ENCODE measurements at places on chromosomes 2 and 18.

DNA sequence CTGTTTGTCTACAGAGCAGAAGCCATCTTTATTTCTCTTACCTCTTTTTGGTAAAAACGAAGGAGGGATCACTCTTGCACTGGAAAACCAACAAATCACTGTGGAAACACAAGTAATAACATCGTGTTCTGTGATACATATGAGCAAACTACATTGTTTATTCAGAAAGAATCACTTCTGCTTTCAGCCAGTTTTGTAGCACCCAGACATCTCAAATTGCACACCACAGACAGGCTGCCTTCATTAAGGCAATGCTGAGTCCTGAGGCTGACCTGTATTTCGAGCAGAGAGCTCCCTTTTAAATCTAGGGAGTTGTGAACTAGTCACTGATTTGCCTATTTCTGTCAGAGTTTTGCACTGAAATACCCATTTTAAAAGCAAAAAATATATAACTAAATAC lies 1003.2 kb upstream of the FAM98A start:
- no peak for DNase-seq

DNA sequence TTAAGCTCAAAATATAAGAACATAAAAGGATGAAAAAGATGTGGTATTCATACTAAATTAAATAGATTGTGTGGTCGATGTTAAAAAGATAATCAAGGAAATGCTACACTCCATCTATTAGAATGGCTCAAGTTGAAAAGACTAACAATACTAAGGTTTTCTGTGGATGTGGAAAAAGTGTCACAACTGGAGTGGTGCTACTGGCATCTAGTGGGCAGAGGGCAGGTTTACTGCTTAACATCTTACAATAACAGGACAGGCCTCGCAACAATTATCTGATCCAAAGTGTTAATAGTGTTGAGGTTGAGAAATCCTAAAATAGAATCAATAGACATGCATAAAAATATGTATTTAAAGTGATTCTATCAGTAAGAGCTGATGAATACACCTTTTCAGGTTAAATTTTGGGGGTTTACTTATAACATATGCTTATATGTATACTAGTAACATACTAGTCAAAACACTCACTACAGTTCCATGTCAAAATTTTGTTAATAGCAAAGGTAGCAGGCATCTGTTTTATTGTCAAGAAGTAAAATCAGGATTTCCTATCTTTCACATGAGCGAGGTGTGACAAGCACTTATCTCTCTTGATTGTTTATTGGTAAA lies 91.5 kb upstream of the TMEFF2 start:
- no peak for DNase-seq

- no peak for DNase-seq
Measured at GRCh38 chr2:143440411-143441012, 311.3 kb downstream of the ARHGAP15 start.

DNA sequence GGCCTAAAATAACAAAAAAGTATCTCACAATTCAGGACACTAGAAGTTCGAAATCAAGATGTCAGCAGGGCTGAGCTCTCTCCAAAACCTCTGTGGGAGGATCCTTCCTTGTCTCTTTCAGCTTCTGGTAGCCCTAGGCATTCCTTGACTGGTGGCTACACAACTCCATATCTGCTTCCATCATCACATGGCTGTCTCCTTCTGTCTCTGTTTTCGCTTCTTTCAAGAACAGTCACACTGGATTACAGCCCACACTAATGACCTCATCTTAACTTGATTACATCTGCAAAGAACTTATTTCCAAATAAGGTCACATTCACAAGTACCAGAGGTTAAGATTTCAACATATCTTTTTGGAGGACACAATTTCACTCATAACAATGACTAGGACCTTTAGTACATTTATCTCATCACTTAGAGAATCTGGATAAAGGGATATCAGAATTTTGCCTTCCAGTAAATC lies 275.2 kb downstream of the IRS1 start:
- no peak for DNase-seq

DNA sequence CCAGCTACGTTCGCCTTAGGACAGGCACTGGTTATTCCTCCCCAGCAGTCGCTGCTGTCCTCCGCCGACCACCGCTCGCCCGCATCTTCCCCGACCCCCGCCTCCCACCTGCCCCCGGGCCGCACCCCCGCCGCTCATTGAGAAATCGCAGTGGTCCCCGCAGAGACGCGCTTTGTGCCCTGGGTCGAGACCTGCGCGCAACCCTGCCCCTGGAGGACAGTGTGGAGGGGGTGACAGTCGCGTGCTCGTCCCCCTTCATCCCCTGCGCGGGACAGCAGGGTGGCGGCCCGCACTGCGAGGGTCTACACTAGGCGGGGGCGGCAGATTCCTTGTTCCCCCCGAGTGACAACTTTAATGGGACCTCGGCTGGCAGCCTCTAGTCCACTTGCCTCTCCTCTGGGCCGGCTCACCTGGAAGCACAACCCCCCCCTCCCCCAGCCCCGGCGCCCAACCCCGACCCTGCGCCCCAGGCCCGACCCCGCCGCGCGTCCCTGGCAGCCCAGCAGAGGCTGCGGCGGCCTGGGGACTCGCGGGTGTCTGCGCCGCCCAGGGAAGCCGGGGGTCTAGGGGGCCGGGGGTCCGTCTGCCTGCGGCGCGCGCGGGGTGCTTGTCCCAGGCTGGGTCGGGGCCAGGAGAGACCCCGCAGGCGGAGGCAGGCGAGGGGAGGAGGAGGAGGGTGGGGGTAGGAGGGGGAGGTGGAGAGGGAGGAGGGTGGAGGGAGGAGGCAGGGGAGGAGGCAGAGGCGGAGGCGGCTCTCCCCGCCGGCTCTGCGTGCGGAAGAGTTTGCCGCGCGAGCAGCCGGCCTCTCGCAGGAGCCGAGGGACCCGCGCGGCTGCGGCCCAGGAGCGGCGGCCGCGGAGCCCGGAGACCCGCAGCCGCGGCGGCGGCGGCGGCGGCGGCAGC lies at the start of gene NPAS2:
Gene NPAS2 (plus strand): TSS at position 770 of the 903 bp plus-strand sequence. CDS start 84,616 bp downstream, outside the sequence.
- no peak for DNase-seq

DNA sequence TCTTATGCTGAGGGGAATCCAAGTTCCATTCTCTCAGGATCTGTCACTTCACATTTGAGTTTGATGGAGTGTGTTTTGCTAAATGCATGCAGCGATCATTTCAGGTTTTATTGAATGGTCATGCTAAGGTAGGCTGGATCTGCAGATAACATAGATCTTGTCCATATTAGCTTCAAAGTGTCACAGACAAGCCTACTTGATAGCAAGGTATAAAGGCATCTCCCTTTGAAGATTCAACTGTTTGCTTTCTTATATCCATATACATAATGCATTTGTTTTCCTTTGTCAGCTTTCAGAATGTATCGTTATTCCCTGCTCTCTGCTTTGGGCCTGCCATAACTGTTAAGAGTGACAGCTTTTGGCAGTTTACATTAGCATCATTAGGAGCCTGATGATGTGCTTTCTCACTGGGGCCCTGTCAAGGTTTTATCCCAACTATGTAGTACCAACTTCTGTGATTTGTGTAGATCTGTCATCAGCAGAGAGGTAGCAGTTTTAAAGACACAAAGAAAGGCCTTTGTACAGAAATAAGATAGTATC lies 604.3 kb upstream of the CDH7 start:
- DNase-seq, result no peak

GRCh38 chr18:62450175-62450545 lies 72.7 kb upstream of the ZCCHC2 start:
- DNase-seq, result no peak

GRCh38 chr2:135667045-135667444 lies 74.6 kb upstream of the UBXN4 start:
- DNase-seq, result no peak

DNA sequence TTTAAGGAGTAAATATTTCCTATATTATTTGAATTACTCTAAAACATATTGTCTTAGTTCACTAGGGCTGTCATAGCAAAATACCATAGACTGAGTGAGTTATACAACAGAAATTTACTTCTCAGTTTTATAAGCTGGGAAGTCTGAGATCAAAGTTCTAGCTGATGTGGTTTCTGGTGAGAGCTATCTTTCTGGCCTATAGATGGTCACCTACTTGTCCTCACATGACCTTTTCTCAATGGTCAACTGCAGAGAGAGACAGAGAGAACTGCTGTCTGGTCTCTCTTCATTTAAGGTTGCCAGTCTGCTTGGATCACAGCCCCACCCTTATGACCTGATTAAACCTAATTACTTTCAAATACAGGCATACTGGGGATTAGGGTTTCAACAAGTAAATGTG lies 490.9 kb downstream of the FBXO15 start:
- no peak for DNase-seq

DNA sequence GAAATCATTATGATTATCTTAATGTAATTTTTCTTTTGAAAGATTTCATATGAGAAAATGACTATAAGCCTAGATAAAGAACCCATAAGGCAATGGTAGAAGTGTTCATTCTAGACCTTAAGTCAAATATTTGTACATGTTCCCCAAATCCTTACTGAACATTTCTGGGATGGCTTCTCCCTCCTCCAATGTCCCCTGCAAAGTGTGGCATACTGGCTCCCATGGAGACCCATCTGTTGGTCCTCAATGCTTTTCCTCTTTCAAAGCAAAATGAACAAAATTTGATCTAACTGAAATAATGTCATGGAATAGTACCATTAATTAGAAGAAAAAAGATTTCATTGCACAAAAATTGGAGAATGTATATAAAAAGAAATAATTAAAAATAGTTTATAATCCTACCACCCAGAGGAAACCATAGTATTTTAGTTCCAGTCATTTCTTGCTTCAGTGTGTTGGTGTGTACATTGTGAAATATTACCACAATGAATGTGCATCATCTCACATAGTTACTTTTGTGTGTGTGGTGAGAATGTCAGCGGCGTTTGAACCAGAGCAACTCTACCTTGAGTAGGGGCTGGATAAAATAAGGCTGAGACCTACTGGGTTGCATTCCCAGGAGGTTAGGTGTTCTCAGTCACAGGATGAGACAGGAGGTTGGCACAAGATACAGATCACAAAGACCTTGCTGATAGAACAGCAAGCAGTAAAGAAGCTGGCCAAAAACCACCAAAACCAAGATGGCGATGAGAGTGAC lies 181.3 kb downstream of the UXS1 start:
- DNase-seq, result no peak

DNA sequence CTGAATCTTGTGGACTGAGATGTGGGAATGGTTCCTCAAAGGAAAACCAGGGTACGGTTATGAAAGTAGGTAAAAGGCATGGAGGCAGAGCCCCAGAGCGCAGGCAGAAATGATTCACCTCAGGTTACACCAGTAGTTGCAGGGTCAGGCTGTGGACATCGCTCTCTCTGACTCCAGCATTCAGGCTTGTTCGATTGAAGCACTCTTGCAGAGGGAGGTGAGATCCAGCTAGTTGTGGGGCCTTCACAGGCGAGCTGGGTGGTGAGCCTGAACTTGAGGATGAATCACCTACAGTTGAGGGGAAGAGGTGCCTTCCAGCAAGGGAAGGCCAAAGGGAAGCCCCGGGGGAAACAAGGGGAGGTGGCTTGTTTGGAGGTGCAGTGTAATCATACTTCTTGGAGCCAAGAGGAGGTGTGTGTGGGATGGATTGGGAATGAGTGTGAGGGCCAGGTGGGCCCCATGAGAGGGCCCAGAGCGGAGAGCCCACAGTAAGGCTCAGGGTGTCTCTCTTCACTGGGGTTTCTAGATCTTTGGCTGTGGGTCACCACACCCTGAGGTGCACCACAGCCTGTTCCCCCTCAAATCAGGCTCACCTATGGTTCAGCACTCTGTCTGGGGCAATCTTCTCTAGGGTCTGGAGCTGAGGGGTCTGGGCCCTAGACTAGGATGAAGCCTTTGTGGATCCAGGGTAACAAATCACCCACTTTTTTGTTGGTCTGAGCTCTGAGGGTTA lies 48.5 kb upstream of the MCFD2 start:
- DNase-seq, result no peak

GRCh38 chr2:46079985-46080560 lies 217.1 kb upstream of the EPAS1 start:
- no peak for DNase-seq

DNA sequence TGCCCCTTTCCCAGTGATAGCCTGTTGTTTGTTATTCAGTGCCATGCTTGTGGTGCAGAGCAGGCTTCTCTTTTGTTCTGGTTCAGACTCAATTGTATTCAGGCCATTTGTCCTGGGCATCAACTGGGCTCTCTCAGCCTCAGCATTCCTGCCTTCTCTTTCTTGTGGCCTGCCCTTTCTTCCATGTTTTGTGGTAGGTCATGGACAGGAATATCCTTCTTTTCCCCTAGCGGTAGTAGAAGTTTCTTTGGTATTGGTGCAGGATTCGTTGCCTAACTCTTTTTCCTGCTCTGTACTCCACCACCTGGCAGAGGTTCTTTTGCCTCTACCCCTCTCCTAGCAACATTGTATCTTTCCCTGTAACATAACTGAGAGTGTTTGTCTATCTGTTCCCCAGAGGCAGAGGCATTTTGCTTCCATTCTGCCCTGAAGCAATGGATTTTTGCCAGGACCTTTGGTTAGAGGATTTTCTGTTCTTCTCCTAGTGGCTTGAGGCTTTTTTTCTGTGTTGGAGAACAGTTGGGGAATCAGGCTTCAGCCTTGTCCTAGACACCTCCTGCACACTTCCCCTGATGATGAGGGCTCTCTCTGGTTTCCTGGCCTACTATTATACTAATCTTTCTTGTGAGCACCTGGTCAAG lies 68.5 kb downstream of the NCOA1 start:
- DNase-seq, result no peak

DNA sequence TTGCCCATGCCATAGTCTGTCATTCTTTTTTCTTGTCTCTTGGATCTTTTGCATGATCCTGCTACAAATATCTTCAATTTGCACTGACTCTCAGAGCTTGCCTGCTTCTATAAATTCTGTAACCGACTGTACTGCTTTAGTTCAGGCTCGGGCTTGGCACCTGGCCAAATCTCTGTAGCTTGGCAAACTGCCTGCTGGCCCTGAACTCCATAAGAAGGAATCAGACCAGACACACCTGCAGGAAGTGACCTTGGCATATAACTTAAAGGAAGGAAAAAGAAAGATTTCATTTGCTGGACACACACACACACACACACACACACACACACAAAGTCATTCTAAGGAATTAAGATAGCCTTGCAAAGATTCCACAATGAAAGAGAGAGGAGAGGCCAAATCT lies 291.2 kb upstream of the DDX18 start:
- DNase-seq, result no peak

GRCh38 chr2:242063850-242064249 lies 194.3 kb downstream of the RTP5 start:
- DNase-seq, result no peak

DNA sequence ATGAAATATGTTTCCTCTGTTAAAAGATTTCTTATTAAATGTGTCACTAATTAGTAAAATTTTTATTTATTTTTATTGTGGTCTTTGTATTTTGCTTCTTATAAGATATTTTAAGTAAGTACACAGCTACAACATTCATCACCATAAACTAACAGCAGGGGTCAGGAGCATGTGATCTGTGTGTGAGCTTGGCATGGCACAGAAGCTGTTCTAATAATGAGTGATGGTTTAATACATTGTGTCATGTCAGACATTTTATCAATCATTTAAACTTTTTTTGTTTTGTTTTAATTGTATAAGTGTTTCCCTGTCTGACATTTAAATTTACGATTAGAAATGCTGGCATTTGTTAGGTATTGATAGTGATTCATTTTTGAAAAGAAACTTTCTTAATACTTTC lies 585.4 kb downstream of the DSC3 start:
- DNase-seq, result no peak

DNA sequence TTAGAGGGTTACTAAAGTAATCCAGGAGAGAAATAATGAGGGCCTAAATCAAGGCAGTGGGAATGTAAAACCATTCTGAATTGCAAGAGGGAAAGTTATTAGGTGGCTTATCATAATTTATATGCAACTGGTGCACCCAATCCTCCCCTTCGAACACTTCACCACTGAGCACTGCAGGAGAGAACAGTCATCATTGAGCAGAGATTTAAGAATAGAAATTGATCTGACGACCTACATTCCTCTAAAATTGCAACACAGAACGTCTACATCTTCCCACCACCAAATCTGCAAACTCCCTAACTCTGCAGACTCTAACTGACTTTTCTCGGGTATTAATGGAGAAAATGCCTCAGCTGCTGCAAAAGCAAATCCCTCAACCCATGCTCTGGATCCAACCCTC lies 138.5 kb upstream of the CDH20 start:
- DNase-seq, result no peak

All from activated naive CD8-positive, alpha-beta T cell treated with anti-CD3 and anti-CD28 coated beads, Interleukin-2, amount 50 U/mL, for 16 hours (primary cell).